ENCODE measurements at places on chromosomes 11 and 22.
A peak's percentile ranks its signal among the peaks of the same experiment; 100 is the strongest.

DNA sequence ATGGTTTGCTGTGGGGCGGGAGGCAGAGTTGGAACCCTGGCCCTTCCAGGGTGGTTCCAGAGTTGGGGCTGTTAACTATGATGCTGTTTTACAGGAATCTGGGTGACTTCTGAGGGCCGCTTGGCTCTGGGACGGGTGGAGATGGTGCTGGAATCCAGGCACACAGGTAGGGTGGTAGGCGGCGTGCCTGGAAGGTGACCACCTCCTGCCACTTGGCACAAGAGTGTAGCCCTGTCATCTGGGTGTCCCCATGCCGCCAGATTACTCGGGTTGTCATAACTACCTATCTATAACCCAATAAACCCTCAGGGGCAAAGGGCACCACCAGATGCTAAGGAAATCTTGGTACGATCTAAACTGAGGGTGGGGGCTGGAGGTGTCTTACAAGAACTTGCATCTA, 1.3 kb downstream of the CARS1 start:
- no peak for DNase-seq

- DNase-seq: no peak
Observed at GRCh38 chr11:662689-663274, 25.7 kb downstream of the DRD4 start.

DNA sequence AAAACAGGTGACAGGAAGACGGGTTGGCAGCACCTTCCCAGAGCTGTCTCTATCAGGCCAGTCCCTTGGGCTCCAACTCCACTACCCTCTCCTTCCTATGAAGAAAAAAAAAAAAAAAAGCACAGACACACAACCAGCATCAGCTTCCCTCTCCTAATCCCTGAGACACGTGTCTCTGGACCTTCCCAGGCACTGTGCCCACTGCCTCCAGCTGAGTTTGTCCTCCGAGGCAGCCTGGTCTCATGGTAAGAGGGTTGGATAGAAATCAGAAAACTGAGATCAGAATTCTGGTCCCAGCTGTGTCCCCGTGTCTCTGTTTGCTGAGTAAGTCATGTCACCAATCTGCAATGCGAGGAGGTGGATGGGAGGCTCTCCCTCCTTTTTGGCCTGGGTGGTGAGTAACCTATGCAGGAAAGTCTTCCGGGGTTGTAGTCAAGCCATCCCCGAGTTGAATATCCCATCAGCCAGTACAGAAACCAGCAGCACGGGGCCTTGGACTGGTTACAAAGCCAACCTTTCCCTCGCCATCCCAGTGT, 193.7 kb upstream of the TBCEL start:
- DNase-seq: no peak

- peak; percentile 69 for DNase-seq
Observed at GRCh38 chr11:112289588-112290492, 29.2 kb upstream of the PLET1 start.

DNA sequence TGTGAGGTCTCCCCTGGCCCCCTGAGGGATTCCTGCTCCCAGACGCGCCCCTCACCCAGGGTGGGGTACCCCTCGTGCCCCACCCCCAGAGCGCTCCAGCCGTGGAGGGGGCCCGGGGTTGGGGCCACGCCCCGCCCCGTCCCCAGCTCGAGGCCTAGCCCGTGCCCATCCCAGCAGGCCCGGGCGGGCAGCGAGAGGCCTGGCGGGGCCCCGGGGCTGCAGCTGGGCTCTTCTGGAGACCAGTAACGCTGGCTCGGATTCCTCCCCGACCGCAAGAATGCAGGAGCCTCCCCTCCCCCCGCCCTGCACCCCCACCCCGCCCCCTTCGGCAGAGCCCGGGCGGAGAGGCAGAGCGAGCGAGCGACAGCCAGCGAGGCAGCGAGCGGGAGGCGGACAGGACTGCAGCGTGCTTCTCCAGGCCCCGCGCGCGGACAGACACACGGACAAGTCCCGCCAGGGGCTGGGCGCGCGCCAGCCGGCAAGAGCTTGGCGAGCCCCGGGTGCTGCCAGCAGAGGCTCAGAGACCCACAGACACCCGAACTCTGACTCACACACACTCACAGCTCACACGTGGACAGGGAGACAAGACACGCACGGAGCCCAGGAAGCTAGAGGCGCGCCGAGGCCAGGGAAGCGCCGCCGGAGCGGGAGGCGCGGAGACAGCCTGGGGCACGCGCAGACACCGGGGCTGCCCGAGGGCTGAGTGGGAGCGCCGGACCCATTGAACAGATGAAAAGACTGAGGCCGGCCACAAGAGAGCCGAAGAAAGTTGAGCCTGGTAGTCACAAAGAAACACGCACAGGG, 15.2 kb downstream of the BCL9L start:
- DNase-seq: no peak

GRCh38 chr22:25048659-25049647, 96.4 kb downstream of the KIAA1671 start:
- DNase-seq: no peak

DNA sequence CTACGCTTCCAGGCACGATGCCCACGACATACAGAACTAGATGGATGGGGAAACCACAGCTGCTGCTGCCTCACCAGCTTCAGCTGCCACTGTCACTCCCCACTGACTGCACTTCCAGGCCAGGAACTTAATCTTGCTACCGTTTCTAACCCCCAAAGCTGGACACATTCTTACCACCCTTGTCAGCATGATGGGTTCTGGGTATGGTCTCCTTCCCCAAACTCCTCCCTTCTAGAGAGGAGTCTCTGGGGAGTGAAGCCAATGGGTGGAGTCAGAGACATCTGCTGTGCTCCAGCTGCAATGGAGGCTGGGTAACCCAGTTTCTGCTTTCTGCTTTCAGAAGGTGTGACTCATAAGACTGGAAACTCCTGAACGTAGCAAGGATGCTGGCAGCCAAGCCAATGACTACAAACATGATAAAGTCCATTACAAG, 87.0 kb upstream of the THY1 start:
- DNase-seq: no peak

Data from activated CD8-positive, alpha-beta memory T cell treated with anti-CD3 and anti-CD28 coated beads for 4 hours (primary cell).